ENCODE measurements at places on chromosomes 2 and 18.
A peak's percentile ranks its signal among the peaks of the same experiment; 100 is the strongest.

GRCh38 chr2:209772290-209772685 is 656 bp downstream of the UNC80 start:
- no peak for DNase-seq

DNA sequence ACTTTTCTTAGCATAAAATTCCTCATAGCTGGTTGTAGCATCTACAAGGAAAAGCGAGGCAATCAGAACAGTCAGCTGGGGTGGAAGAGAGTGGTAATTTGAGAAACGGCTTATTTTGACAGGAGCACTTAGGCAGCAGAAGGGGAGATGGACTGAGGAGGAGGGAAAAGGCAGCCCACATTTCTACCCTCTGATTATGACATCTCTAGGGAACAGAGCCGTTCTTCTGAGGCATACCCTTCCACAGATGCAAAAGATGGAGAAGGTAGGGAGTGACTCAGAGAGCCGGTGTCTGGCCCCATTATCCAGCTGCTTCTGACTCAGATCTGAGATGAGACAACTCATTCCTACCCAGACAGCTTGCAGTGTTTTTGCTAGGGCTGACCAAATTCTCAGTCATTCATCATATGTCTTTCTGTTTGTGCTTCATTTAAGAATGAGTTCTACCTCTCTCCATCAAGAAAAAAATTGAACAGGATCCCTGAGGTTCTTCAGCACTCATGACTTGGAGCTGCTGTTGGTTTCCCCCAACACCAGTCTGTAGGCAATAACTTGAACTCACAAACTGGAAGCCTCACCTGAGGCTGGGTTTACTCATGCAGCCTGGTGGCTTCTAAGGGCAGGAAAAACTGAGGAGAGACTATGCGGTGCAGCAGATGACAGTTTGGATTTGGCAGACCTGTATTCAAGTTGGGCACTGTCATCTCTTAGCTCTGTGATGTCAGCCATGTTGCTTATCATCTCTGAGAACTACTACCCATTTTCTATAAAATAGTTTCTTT is 15.9 kb upstream of the SEC11C start:
- no peak for DNase-seq

GRCh38 chr2:25566694-25567093 is 106.7 kb downstream of the DTNB start:
- DNase-seq: no peak

GRCh38 chr2:224181534-224182155 is 142.6 kb upstream of the SERPINE2 start:
- DNase-seq: no peak

DNA sequence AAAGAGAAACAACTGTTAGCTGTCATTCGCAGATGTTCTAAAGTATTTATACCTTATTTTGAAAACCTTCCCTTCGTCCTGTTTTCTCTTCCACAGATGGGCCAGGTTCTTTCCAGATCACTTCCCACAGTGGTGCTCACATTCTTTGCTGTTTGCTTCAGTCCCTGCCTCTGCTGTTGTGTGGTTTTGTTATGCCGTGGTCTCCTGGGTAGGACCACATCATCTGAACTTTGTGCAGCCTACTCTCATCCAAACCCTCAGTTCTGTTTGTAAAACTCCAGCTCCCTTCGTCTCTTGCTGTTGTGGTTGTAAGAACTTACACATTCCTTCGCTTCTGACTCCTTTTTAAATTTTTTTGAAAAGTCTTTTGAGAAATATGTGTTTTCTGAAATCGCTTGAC is 38.1 kb downstream of the ZNF236 start:
- no peak for DNase-seq

DNA sequence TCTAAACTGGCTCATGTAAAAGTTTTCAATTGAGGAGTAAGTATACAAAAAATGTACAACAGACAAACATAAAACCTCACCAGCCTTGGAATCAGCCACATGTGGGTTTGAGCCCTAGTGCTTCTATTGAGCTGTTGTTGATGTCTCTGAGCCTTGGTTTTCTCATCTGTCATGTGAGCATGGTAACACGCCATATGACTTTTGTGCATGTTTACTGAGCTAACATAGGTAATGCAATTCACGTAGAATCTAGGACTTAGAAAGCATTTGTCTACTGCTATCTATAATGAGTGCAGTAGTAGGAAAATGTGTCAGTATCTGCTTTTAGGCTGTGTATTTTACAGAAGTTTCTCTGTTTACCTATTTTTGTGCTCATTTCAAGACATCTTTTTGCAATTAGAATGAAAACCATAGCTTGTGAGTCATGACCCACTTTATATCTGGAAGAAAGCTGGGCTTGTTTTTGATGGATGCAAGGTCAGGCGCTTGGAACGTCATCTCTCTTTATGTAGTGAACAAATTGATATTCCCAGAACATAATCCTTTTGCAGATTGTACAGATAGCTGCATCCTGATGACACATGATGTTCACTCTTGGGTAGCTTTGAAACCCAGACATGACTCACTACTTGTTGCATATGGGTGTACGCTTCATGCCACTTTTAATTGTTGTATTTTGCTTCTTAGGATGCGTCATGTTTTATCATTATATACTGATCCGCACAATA is 94.3 kb downstream of the RNF144A start:
- no peak for DNase-seq

- no peak for DNase-seq
Measured at GRCh38 chr18:62938006-62938405, 222.7 kb downstream of the PHLPP1 start.

DNA sequence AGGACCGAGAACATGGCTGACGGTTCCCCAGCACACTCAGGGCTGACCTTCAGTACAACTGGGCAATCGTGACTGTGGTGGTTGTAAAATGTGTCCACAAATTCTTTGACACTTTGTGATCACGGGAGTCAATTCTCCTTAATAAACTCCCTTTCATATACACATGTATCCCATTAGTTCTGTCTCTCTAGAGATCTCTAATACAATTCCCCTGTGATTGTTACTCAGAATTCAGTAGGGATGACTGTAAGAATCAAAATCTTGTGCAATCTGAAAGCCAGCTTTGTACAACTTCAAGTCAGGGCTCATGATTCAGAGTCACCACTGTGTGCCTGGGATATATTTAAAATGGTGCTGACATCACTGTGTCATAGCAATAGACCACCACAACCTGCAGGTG is 89.5 kb upstream of the LMAN1 start:
- no peak for DNase-seq

DNA sequence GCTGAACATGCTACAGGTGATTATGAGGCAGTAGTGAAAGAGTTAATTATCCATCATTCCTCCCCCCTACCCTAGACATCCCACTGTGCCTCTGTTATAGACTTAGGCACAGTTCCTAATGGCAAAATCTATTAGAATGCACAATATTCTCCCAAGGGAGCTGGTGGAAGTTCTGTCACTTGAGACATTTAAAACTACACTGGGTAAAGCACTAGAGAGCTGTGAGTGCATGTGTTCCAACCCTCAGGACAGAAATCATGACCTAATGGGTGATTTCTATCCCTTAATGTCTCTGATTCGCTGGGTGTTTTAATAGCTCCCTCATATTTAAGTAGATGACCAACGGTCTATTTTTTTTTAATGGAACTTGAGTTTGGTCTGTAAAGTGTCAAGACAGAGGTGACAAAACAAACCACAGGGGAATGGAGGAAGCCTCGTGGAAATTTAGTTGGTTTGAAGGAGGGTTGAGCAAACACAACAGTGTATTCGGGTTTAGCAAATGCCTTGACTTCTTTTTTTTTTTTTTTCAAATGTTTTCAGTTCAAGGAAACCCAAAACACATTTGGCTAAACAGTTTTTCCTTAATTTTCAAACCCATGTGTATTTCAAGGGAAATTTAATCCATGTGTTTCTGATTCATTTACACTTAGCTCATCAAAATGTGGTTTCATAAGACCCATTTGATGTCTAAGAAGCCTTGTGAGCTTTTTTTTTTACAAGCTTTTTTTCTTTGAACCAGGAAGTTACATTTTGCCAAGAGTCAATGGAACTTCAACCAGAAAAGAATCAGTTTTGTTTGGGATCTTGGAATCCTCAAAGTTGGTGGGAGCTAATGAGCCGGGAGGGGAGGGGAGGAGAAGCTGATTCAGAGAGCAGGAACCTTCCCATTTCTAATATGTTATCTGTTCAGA is 665.1 kb upstream of the ZEB2 start:
- no peak for DNase-seq

GRCh38 chr18:27948986-27949385 is 227.9 kb downstream of the CDH2 start:
- DNase-seq: no peak

- DNase-seq: peak; percentile 17
Measured at GRCh38 chr2:109447251-109447661, 166.5 kb downstream of the SEPTIN10 start.

GRCh38 chr2:165594935-165595255 is 125.4 kb downstream of the CSRNP3 start:
- no peak for DNase-seq

DNA sequence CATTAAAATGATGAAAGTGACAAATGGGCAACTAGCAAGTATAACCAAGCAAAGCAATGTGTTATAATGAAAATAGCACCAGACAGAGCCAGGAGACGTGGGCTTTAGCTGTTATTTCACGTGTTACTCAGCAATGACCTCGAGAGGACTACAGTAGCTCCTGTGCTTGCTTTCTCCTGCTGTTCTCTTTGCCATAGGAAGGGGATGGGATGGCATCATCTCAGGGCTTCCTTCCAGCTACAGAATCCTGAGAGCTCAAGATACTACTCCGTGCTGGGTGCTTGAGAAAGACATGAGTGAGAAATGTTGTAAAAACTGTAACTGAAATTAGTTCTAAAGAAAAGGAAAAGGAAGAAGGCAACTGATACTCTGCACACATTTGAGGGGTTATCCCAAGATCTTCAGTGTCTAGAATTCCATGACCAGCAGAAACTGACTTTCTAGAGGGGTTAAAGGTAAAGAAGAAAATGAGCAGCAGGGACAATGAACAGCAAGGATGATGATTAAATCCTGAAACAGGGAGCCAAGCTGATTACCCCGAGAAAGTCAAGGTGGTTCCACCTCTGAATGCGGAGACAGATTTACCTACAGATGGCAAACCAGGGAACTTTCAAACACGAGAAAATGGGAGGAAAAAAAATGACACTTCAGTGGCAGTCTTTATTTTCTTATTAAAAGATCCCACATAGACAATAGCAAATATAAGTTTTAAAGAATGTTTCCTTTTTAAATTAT is 33.4 kb downstream of the GAREM1 start:
- no peak for DNase-seq

DNA sequence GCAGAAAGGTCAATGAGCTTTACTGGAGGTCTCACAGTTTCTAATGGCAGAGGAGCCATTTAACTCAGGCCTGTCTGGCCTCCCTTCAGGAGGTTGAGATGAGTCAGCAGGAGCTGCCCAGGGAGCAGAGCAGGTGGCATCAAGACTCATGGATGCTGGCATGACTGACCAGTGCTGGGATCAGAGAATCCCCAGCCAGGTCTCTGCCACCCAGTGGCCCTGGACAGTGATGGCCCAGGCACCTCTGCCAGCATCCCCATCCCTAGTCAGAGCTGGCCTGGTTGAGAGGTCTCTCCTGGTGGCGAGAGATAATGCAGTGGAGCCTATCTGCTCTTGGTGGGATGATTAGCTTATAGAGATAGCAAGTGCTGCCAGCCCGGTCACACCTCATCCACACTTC is 43.1 kb downstream of the GYPC start:
- no peak for DNase-seq

DNA sequence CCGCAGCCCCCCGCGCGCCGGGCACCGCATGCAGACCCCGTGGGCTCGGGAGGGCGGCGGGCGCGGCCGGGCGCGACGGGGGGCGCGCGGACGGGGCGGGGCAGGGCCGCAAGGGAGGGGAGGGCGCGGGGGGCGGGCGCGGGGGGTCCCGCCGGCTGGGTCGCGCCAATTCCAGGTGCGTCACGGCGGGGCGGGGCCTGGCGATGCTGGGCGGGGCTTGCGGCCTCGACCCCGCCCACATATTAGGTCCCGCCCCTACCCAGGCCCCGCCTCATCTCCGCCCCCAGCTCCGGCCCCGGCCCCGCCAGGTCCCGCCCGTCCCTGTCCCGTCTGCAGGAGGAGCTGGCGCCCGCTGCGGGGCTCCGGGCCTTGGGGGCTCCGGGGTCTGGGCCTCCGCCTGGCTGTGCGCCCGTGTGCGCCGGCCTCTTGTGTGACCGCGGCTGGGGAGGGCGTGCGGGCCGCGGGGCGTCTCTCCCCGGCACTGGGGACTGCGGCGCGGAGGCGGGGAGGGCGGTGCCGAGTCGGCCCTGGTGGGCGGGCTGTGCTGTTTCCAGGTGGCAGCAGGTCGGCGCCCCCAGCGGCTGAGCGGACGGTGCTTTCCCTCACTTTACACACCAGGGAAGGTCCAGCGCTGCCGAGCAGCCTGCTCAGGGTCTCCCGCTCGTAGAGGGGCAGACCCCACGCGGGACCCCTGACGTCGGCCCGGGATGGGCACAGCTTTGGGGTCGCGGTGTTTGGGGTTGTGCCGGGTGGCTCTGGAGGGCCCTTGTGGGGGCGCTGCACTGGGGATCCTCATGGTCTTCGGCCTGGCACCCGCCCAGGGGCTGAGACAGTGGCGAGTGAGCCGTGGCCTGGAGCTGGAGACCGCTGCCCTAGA is 554 bp downstream of the ING5 start:
- DNase-seq: peak; percentile 83

- DNase-seq: no peak
Measured at GRCh38 chr2:15072836-15073235, 440.3 kb downstream of the LRATD1 start.

DNA sequence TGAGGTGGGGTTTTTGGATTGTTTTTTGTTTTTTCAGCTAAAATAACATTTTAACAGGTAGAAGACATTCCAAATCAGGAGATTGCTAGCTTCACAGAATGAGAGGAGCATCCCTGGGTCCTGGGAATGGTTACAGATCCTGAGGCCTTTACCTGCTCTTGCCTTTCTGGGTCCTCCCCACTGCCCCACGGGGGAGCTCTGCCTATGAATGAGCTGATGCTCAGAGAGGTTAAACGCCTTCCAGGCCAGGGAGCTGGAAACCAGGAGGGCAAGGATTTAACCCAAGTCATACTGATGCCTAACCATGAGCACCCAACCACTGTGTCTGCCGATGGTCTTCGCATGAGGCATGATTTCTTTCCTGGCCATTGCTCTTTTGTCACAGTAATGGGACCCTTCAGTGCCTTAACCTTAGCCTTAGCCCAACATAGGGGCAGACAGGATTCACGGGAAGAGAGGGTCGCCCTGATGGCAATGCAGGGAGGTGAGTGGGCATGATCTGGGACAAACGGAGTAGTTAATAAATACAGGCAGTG is 16.1 kb downstream of the MOCOS start:
- no peak for DNase-seq

- no peak for DNase-seq
Measured at GRCh38 chr2:60972889-60973656, 44.4 kb upstream of the PEX13 start.

DNA sequence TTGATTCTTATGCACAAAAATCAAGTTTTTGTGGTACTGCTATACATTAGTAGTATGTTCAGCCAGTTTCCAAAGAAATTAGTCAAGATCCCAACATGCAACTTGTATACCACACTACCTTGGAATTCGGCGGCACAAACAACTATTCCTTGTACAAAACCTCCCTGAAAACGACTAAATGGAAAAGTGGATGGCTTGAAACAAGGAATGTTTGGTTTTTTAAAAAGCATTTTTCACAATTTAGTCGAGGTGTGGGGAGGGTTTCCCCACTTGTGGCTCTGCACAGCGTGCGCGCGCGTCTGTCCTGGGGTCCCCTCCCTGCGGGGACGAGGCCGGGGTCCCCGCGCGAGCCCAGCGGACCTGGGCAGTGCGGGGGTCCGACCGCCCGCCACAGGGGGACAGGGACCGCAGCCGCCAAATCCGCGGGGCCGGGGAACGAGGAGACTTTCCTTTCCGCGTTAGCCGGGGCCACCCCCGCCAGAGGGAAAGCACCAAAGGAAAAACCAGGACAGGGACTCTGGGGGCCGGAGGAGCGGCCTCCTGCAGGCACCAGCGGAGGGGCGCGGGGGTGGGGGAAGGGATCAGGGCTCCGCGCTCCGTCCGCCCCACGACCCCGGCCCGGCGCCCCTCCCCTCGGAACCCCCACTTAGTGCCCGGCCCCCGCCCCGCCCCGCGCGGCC is 534 bp upstream of the SOCS6 start:
- DNase-seq: peak; percentile 13

Data from SW480 (cell line).